Activated naive CD4-positive, alpha-beta T cell treated with anti-CD3 and anti-CD28 coated beads for 36 hours (primary cell): ENCODE measurements at places on chromosomes 1 and 21. TPM values are rescaled to one million over a fixed set of nuclear protein-coding genes. Genes with fewer than 3 reads are reported as not detected.

- no peaks in the 10 kb centered on the region for H3K27me3 ChIP-seq
- peaks cover 43% of the 10 kb centered on the region for H3K36me3 ChIP-seq
- no peak overlapping the region for H3K4me3 ChIP-seq
- H3K27ac ChIP-seq = no peak overlapping the region
- H3K4me1 ChIP-seq = no peaks in the 10 kb centered on the region
- no peak for DNase-seq
Measured at GRCh38 chr21:45525153-45525909, 16.9 kb downstream of the SLC19A1 start.

Gene LIN28A
- not detected for total RNA-seq

Gene VN1R5
- total RNA-seq = not detected

DNA sequence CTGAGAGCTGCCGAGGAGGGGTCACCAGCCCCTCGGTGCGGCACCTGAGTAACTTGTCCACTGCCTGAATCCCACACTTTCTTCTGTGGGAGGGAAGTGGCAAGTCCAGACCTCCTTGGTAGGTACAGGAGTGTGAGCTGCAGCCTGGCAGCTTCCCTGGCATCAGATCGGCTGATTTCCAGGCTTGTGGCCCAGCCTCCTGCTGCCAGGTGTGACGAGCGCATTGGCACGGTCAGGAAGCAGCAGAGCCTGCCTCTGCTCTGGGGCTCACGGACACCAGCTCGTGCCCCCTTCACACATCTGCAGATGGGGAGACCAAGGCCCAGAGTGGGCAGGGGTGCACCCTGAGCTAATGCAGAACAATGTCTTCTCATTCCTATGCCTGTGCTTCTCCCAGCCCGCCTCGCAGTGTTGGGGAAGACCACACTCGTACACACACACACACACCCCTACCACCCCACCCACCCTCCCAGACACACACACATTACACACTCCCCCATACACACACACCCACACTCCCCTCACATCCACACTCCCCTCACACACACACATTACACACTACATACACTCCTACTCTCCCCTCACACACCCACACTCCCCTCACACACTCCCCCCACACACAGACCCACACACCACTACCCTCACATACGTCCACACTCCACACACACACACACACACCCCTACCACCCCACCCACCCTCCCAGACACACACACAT is 33.1 kb upstream of the SELENON start:
- no peak overlapping the region for H3K27ac ChIP-seq
- H3K36me3 ChIP-seq = no peaks in the 10 kb centered on the region
- H3K27me3 ChIP-seq = no peaks in the 10 kb centered on the region
- peaks cover 54% of the 10 kb centered on the region for H3K4me1 ChIP-seq
- DNase-seq = no peak
- H3K4me3 ChIP-seq = no peak overlapping the region

Gene OR6N1
- not detected for total RNA-seq

- no peak overlapping the region for H3K27ac ChIP-seq
- no peak for DNase-seq
- no peaks in the 10 kb centered on the region for H3K36me3 ChIP-seq
- H3K4me1 ChIP-seq = no peaks in the 10 kb centered on the region
Measured at GRCh38 chr1:6509919-6510291, 18.4 kb upstream of the PLEKHG5 start.

DNA sequence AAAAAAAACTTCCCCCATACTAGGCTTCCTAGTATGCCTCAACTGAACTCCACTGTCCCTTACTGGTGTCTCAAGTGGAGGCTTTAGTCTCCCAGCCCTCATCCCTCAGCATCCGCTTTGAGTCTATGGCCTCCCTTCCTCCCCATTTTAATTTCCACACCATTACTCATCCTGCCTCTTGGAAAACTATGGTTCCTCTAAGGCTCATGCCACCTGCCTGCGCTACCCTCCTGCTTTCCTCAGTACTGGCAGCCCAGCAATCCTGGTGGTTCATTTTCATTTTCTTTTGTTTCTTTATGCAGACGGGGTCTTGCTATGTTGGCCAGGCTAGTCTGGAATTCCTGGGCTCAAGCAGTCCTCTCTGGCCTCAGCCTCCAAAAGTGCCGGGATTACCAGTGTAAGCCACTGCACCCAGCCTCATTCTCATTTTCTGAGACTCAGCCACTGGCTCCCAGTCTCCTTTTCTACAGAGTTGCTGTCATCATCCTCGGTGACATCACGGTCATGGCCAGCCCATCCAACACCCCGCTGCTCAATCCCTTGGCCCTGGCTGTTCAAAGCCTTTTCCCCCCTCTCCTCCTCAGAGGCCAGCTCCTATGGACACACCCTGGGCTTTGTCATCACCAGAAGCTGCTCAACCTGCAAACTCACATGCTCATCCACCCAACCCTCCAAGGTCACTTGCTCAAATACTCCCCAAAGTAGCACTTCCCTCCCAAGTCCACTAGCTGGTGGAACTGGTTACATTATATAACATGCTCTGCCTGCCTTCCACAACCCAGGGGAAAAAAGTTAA is 2.3 kb upstream of the PMVK start:
- peak overlapping the region; percentile 83 for H3K4me3 ChIP-seq
- peak overlapping the region; percentile 97 for H3K27ac ChIP-seq
- H3K36me3 ChIP-seq = peaks cover 5% of the 10 kb centered on the region
- H3K4me1 ChIP-seq = peaks cover 69% of the 10 kb centered on the region
- H3K27me3 ChIP-seq = no peaks in the 10 kb centered on the region

Gene TTLL7
- total RNA-seq = not detected

Gene GUCA2A
- not detected for total RNA-seq

GRCh38 chr1:210441028-210441427 is 112.3 kb downstream of the HHAT start:
- H3K27ac ChIP-seq = no peak overlapping the region
- no peaks in the 10 kb centered on the region for H3K36me3 ChIP-seq
- no peak for DNase-seq
- no peak overlapping the region for H3K4me3 ChIP-seq
- peaks cover 11% of the 10 kb centered on the region for H3K4me1 ChIP-seq

Gene EDN2
- total RNA-seq = not detected

GRCh38 chr1:29642519-29642918 is 406.2 kb downstream of the PTPRU start:
- H3K36me3 ChIP-seq = no peaks in the 10 kb centered on the region
- H3K4me3 ChIP-seq = no peak overlapping the region
- DNase-seq = no peak
- H3K4me1 ChIP-seq = no peaks in the 10 kb centered on the region
- H3K27me3 ChIP-seq = no peaks in the 10 kb centered on the region

GRCh38 chr1:179228783-179229213 is 679 bp downstream of the ABL2 start:
- peaks cover 31% of the 10 kb centered on the region for H3K4me1 ChIP-seq
- DNase-seq = peak; percentile 35
- peak overlapping the region; percentile 43 for H3K27ac ChIP-seq
- no peaks in the 10 kb centered on the region for H3K36me3 ChIP-seq

Gene KCNE2
- not detected for total RNA-seq

- H3K27ac ChIP-seq = no peak overlapping the region
- DNase-seq = no peak
Measured at GRCh38 chr1:219281831-219282230, 108.2 kb downstream of the LYPLAL1 start.

Gene SIM2
- total RNA-seq = 0.74 TPM

Gene POTED
- not detected for total RNA-seq

DNA sequence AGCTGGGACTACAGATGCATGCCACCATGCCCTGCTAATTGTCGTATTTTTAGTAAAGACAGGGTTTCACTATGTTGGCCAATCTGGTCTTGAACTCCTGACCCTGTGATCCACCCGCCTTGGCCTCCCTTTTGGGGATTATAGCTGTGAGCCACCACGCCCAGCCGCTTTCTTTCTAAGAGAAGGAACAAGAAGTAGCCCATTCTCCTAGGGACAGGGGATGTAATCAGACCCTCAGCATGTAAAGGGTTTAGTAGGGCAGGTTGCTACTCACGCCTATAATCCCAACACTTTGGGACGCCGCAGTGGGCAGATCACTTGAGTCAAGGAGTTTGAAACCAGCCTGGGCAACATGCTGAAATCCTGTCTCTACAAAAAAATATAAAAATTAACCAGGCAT is 189.7 kb downstream of the TOMM20 start:
- peaks cover 25% of the 10 kb centered on the region for H3K4me1 ChIP-seq
- no peak for DNase-seq
- H3K4me3 ChIP-seq = no peak overlapping the region
- H3K36me3 ChIP-seq = no peaks in the 10 kb centered on the region
- H3K27me3 ChIP-seq = no peaks in the 10 kb centered on the region

- no peaks in the 10 kb centered on the region for H3K4me1 ChIP-seq
- peaks cover 3% of the 10 kb centered on the region for H3K27me3 ChIP-seq
- H3K4me3 ChIP-seq = no peak overlapping the region
- peak; percentile 43 for DNase-seq
- H3K36me3 ChIP-seq = no peaks in the 10 kb centered on the region
- no peak overlapping the region for H3K27ac ChIP-seq
Measured at GRCh38 chr1:203084588-203085527, 954 bp downstream of the MYOG start.

Gene KCNC4
- total RNA-seq = 9.7 TPM

DNA sequence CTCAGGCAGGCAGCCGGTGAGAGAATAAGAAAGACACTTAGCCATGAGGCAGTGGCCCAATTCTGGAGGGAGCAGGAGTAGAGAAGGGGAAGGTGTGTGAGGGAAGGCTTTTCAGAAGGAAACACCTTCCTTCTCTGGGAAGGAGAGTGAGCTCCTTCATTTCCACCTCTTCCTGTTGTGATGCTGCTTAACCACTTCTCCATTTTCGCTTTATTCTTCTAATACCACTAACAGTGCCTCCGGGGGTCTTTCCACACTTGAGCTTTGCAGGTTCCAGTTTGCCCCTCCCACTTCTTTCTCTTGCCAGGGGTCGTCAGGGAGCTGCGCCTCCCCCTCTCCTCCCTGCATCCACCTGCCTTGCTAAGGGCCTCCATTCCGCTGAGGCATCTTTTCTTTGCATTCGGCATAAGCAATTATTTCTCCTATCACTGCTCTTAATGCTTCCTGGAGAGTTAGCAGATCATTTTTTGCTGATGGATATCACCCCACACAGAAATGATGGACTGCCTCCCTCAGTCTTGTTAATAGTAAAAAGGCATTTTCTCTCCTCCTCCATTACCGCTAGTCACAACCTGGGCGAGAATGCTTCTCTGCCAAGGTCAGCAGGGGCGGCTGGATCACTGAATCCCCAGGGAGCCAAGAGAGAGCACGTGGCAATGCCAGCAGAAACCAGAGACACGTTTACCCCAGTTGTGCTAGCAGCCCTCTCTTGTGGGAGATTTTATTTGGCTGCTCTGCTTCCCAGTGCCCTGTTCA is 74.8 kb downstream of the ELAVL4 start:
- H3K27ac ChIP-seq = no peak overlapping the region
- H3K36me3 ChIP-seq = no peaks in the 10 kb centered on the region
- no peak overlapping the region for H3K4me3 ChIP-seq
- H3K4me1 ChIP-seq = no peaks in the 10 kb centered on the region
- peaks cover 16% of the 10 kb centered on the region for H3K27me3 ChIP-seq

Gene SNRPE
- 366 TPM for total RNA-seq

GRCh38 chr1:232049335-232049734 is 422.7 kb downstream of the DISC1 start:
- peaks cover 11% of the 10 kb centered on the region for H3K4me1 ChIP-seq
- H3K27ac ChIP-seq = no peak overlapping the region
- no peak for DNase-seq
- H3K27me3 ChIP-seq = no peaks in the 10 kb centered on the region

DNA sequence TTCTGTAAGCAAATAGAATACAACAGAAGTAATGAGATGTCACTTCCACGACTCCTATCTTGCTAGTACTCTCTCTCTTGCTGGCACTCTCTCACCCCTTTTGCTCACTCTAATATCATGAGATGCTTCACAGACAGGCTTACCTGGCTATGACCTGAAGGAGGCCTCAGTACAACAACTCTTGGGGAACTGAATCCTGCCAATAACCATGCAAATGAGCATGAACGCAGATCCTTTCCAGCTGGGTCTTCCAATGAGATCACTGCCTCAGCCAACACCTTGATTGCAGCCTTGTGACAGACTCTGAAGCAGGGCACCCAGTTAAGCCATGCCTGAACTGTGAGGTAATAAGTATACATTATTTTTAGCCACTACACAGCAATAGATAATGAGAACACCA is 53.1 kb upstream of the ADAR start:
- H3K4me3 ChIP-seq = no peak overlapping the region
- no peaks in the 10 kb centered on the region for H3K36me3 ChIP-seq
- no peak for DNase-seq
- H3K27me3 ChIP-seq = peaks cover 18% of the 10 kb centered on the region
- no peaks in the 10 kb centered on the region for H3K4me1 ChIP-seq

- H3K36me3 ChIP-seq = no peaks in the 10 kb centered on the region
- no peak overlapping the region for H3K4me3 ChIP-seq
- no peak for DNase-seq
- no peaks in the 10 kb centered on the region for H3K27me3 ChIP-seq
- no peak overlapping the region for H3K27ac ChIP-seq
Measured at GRCh38 chr1:57713501-57713900, 289.6 kb upstream of the DAB1 start.

DNA sequence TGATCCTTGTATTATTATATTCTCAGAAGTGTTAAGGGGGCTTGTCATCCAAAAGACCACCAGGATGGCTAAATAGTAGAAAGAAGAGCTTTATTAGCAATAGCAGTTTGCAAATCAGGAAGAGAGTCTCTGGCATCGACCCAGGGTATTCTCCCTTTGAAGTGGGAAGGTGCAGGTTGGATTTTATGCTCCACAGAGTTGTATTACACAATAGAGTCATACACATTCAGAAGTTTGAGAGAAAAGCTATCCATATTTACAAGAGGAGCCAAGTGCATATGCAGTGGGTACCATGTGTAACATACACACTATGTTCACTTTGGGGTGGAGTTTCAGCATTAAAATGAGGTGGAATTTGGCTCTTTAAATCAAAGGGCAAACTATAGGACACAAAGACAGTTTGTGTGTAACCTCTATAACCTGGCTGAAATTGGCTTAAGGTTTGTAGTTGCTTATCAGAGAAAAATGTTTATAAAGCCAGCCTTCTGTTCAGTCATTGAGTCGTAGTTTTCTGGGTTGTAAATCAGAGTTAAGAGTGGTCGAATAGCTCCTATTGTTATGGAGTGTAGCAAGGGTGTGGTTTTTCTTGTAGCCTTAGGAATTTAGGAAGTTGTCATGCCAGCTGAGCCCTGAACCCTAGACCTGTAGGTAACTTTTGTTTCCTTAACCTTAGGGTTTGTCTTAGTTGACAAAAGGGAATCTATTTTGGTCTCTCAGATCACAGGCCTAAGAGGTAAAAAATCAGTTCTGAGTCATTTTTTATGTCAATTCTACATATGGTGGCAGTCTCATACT is 125.3 kb downstream of the DNM3 start:
- no peaks in the 10 kb centered on the region for H3K36me3 ChIP-seq
- no peaks in the 10 kb centered on the region for H3K27me3 ChIP-seq
- H3K27ac ChIP-seq = no peak overlapping the region
- no peaks in the 10 kb centered on the region for H3K4me1 ChIP-seq
- no peak for DNase-seq
- H3K4me3 ChIP-seq = no peak overlapping the region

GRCh38 chr1:2801535-2802291 is at the start of gene TTC34:
Gene TTC34 (minus strand): TSS chr1:2801693. CDS start chr1:2800827, 866 bp downstream.
- no peaks in the 10 kb centered on the region for H3K36me3 ChIP-seq
- H3K27ac ChIP-seq = no peak within 1 kb of the TSS
- peak; percentile 68 for DNase-seq
- peaks cover 7% of the 10 kb centered on the region for H3K27me3 ChIP-seq
- H3K4me3 ChIP-seq = no peak within 1 kb of the TSS

Gene LCE6A
- total RNA-seq = not detected

Gene SEC16B
- not detected for total RNA-seq

- H3K4me3 ChIP-seq = no peak overlapping the region
- peaks cover 8% of the 10 kb centered on the region for H3K27me3 ChIP-seq
- H3K4me1 ChIP-seq = no peaks in the 10 kb centered on the region
- no peaks in the 10 kb centered on the region for H3K36me3 ChIP-seq
Measured at GRCh38 chr1:165265196-165265838, 91.2 kb downstream of the LMX1A start.
